GM12878 (cell line): ENCODE measurements at places on chromosomes 7 and 10.

DNA sequence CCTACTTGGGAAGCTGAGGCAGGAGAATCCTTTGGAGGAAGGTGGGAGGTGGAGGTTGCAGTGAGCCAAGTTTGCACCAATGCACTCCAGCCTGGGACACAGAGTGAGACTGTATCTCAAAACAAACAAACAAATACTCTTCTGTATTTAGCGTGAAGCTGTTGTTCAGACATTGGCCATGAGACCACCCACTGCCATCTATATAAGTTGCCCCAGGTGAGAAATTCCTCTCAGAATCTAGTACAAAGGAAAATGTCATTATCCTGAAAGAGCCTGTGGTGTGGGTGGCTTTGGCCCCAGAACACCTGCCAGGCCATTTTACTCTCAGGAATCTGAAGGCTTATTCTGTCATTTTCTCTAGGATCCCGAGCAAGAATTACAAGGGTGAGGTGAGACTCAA lies 4.0 kb upstream of the FRMD4A start:
- H3K27me3 ChIP-seq: no peaks in the 10 kb centered on the region; the same call in 1 of the 2 replicates
- H3K36me3 ChIP-seq: no peaks in the 10 kb centered on the region
- H3K27ac ChIP-seq: no peak overlapping the region
- no peak for DNase-seq
- H3K4me1 ChIP-seq: no peaks in the 10 kb centered on the region

GRCh38 chr7:120615703-120616102 lies 242.2 kb downstream of the TSPAN12 start:
- peak; percentile 17 for DNase-seq
- no peak overlapping the region for H3K27ac ChIP-seq
- no peak overlapping the region for H3K4me3 ChIP-seq
- peaks cover 10% of the 10 kb centered on the region for H3K4me1 ChIP-seq
- no peaks in the 10 kb centered on the region for H3K36me3 ChIP-seq

DNA sequence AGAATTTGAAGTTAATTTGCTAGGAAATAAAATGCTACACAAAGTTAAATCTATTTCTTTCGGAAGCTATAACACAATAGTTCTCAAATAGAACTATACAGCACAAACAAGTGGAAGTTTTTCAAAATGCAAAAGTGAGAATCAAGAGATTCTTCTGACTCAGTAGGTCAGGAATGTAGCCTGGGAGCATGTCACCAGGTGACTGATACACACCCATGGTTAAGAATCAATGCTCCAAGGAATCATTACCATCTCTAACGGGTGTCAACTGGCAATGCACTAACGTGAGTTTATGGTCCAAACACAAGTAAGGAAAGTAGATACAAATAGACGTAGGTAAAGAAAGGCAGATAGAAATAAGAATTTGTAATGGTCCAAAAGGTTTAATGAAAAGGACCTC lies 170.5 kb downstream of the SRPK2 start:
- H3K27ac ChIP-seq: no peak overlapping the region
- H3K4me1 ChIP-seq: no peaks in the 10 kb centered on the region
- no peaks in the 10 kb centered on the region for H3K27me3 ChIP-seq
- no peak for DNase-seq

DNA sequence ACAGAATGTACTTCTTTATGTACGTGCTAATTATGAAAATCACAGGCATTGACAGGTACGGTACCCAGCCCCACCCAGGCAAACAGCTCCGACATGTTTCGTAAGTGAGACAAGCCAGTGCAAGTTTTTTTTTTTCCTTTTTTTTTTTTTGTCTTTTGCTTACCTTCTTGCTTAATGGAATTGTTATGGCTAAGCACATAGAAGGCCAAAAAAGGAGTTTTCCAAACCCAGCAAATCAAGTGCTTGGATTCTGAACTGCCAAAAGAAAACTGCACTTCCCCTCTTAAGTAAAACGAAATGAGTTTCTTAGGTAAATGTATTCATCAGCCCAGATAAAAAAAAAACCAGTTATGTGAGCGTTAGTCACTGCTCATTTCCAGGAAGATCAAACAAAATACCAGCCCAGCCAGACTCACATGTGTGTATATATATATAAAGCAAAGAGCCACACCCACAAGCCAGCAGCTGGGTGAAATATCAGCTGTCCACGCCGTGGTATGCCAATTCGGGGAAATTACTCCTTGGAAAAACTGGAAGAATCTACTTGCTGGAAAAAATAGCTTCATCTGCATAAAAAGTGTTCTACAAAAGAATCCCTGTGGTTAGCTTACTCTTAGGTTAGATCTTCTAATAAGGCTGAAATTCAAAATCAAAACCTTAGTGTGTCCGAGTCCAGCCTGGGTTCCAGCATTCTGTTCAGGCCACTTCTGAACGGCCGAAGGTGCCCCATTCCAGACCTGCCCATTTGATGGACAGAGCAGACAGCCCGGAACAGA lies 8.0 kb downstream of the KLF6 start:
- H3K4me3 ChIP-seq: no peak overlapping the region
- no peaks in the 10 kb centered on the region for H3K27me3 ChIP-seq
- no peak for DNase-seq
- H3K4me1 ChIP-seq: peaks cover 10% of the 10 kb centered on the region
- peaks cover 44% of the 10 kb centered on the region for H3K36me3 ChIP-seq

DNA sequence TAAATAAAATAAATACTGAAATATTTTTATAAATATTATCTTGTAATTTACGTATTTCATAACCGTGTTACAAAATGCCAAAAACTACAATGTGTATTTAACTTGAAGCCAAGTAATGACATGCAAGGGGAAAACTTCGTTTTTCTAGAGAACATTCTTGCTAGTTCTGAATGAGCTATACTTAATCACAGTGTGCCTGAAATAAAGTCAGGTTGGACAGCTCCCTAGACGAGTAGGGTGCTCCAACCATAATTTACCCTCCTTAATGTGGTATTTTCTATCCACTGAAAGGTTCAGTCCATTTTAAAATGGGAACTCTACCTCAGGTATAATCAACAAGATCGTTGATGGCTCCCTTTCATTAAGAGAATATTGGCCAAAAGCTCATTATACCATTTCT lies 194.5 kb upstream of the AHR start:
- H3K4me3 ChIP-seq: no peak overlapping the region
- H3K27ac ChIP-seq: no peak overlapping the region
- no peaks in the 10 kb centered on the region for H3K27me3 ChIP-seq
- no peak for DNase-seq
- no peaks in the 10 kb centered on the region for H3K36me3 ChIP-seq
- no peaks in the 10 kb centered on the region for H3K4me1 ChIP-seq

- peaks cover 47% of the 10 kb centered on the region for H3K4me1 ChIP-seq
- peaks cover 63% of the 10 kb centered on the region for H3K36me3 ChIP-seq
- H3K4me3 ChIP-seq: no peak overlapping the region
- H3K27me3 ChIP-seq: no peaks in the 10 kb centered on the region
- H3K27ac ChIP-seq: peak overlapping the region; percentile 78
Observed at GRCh38 chr10:95246582-95247051, 44.2 kb downstream of the PDLIM1 start.

DNA sequence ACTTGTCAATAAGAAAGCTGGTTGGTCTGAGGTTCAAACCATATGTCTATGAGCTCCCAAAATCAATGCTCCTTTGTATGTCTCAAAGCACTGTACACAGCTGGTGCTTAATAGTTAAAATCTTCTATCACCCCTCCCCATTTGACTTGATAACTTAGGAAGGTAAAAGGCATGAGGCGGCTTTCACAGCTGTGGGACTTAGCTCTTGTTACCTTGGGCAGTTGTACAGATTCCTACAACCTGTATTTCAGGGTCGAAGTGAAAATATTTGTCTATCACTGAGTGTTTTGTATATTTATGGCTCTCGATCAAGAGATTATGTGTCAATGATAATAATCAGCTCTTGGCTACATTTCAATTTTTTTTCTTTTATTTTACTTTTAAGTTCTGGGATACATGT lies 992 bp upstream of the KIFBP start:
- DNase-seq: no peak
- no peaks in the 10 kb centered on the region for H3K27me3 ChIP-seq
- no peak overlapping the region for H3K4me3 ChIP-seq
- H3K36me3 ChIP-seq: peaks cover under 1% of the 10 kb centered on the region

GRCh38 chr7:2722591-2722990 lies 34.6 kb downstream of the AMZ1 start:
- DNase-seq: no peak
- H3K4me1 ChIP-seq: peaks cover 7% of the 10 kb centered on the region
- no peaks in the 10 kb centered on the region for H3K27me3 ChIP-seq
- H3K27ac ChIP-seq: no peak overlapping the region

- no peak overlapping the region for H3K27ac ChIP-seq
- no peak overlapping the region for H3K4me3 ChIP-seq
- H3K4me1 ChIP-seq: no peaks in the 10 kb centered on the region
- no peaks in the 10 kb centered on the region; the same call in 1 of the 2 replicates for H3K36me3 ChIP-seq
- no peak for DNase-seq
Observed at GRCh38 chr7:120741371-120742042, 116.4 kb downstream of the TSPAN12 start.

GRCh38 chr10:23535381-23535780 lies 96.5 kb downstream of the OTUD1 start:
- no peak overlapping the region for H3K27ac ChIP-seq
- no peak for DNase-seq
- H3K4me1 ChIP-seq: no peaks in the 10 kb centered on the region
- H3K36me3 ChIP-seq: no peaks in the 10 kb centered on the region

GRCh38 chr7:105886776-105887175 lies 10.4 kb upstream of the ATXN7L1 start:
- no peak overlapping the region for H3K27ac ChIP-seq
- no peak overlapping the region for H3K4me3 ChIP-seq
- no peaks in the 10 kb centered on the region for H3K4me1 ChIP-seq
- no peaks in the 10 kb centered on the region for H3K36me3 ChIP-seq

DNA sequence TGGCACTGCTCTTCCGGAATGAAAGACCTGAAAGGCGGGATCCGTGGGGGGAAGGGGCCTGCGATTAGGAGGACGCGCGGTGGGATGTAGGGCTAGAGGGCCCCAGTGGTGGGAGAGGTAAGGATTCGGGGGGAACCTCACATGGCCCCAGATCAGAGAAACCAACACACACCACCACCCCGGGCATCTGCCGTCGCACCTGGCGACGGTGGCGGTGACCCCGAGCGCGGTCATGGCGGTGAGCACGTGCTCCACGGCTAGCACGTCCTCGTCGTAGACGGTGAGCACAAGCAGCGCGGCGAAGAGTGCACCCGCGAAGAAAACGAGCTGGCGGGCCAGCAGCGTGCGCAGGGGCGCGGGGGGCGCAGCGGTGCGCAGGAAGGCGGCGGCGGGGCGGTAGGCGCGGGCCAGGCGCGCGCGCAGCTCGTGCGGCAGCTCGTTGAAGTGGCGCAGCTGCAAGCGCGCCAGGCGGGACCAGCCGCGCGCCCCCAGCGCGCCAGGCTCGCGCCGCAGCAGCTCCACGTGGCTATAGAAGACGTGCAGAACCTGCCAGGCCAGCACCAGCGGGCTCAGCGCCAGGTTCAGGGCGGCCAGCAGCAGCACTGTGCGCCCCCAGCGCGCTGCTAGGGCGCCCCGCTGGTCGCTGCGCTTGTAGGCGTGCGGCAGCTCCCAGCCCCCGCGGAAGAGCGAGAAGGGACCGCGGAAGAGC lies 5.7 kb downstream of the ATG9B start:
- no peak for DNase-seq
- H3K36me3 ChIP-seq: no peaks in the 10 kb centered on the region

GRCh38 chr10:120951288-120951687 lies 100.1 kb downstream of the WDR11 start:
- H3K27ac ChIP-seq: no peak overlapping the region
- no peaks in the 10 kb centered on the region for H3K4me1 ChIP-seq
- H3K36me3 ChIP-seq: no peaks in the 10 kb centered on the region
- H3K4me3 ChIP-seq: no peak overlapping the region

DNA sequence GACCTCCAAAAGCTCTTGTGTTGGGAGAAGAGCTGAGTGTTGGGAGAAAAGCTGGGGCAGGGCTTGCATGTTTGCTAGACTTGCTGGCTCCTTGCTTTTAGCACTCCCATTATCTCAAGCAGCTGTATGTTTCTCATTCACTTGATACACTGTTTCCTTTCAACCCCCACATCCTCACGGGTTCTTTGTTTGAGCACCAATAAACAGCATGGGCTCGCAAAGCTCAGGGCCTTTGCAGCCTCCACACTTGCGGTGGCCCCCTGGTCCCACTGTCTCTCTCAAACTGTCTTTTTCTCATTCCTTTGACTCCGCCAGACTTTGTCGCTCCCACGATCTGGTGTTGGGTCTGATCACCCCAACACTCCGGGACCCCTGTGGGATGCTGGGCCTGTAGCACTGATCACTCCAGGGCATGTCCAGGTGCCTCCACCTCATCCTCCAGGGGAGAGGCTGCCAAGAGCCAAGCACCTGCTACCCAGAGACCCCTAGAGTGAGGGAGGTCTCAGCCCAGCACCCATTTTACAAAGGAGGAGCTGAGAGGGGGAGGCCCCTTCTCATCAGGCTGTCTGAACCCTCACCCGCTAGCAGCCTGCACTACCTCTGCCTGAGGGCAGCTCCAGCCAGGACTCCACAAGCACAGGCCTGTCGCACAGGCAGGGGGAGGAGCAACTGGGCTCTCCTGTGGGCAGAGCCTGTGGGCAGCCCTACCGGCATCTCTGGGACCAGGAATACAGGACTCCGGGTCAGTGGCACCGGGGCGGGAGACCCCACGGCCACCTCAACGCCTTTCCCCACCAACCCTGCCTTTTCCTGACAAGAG lies 49.1 kb upstream of the MSMB start:
- H3K36me3 ChIP-seq: no peaks in the 10 kb centered on the region
- H3K27ac ChIP-seq: no peak overlapping the region
- peaks cover 18% of the 10 kb centered on the region for H3K4me1 ChIP-seq
- no peak overlapping the region for H3K4me3 ChIP-seq

GRCh38 chr7:115232041-115232440 lies 310.1 kb downstream of the MDFIC start:
- no peak for DNase-seq
- H3K36me3 ChIP-seq: no peaks in the 10 kb centered on the region
- H3K4me3 ChIP-seq: no peak overlapping the region
- H3K4me1 ChIP-seq: no peaks in the 10 kb centered on the region

DNA sequence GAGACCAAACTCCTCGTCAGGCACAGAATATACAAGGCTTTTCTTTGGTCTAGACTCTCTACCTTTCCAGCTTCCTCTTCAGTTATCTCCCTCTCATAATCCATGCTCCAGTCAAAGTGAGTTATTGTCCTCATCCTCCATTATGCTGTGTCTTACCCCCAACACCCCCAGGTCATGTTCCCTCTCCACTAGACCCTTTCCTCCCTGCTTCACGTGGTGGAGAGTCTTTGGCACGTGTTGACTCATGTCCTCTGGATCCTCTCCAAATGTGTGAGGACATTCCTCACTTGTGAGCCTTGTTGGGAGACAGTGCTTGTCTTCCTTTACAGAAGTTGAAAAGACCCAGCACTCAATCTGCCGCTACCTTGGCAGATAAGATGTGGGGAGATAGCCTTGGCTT lies 36.0 kb upstream of the DLD start:
- H3K36me3 ChIP-seq: no peaks in the 10 kb centered on the region
- no peak overlapping the region for H3K27ac ChIP-seq
- no peaks in the 10 kb centered on the region for H3K27me3 ChIP-seq
